Activated CD4-positive, alpha-beta T cell treated with anti-CD3 and anti-CD28 coated beads for 36 hours (primary cell): ENCODE measurements at places on chromosomes 16 and 17.

DNA sequence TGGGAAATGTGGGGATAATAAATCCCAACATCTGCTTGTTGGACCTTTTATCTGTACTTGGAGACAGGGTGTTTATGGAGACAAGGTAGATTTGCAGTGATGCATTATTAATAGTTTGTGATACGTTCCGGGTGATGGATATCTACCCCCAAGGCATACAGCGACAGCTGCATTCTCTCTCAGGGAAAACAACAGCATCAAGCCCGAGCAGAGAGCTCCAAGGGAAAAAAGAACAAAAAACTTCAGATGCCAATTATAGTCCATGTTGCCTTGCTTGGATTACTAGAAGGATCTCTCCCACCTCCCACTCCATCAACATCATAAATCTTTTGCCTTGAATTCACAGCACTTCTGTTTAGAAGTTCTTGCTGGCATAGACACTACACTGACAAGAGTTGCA lies 187.5 kb upstream of the CDH11 start:
- H3K4me3 ChIP-seq = no peak overlapping the region
- no peaks in the 10 kb centered on the region for H3K27me3 ChIP-seq
- no peaks in the 10 kb centered on the region for H3K4me1 ChIP-seq
- no peak overlapping the region for H3K27ac ChIP-seq
- no peaks in the 10 kb centered on the region for H3K36me3 ChIP-seq

- H3K27me3 ChIP-seq = no peaks in the 10 kb centered on the region
- no peak overlapping the region for H3K4me3 ChIP-seq
- DNase-seq = no peak
Measured at GRCh38 chr17:56737421-56738161, 96.1 kb downstream of the C17orf67 start.

- peaks cover 5% of the 10 kb centered on the region for H3K4me1 ChIP-seq
- H3K36me3 ChIP-seq = no peaks in the 10 kb centered on the region
- DNase-seq = no peak
- H3K4me3 ChIP-seq = no peak overlapping the region
Measured at GRCh38 chr16:89621698-89622409, 8.4 kb downstream of the DPEP1 start.

- H3K4me3 ChIP-seq = peak overlapping the region; percentile 60
- peaks cover 8% of the 10 kb centered on the region for H3K36me3 ChIP-seq
- no peak for DNase-seq
- peak overlapping the region; percentile 91 for H3K27ac ChIP-seq
- peaks cover 64% of the 10 kb centered on the region for H3K4me1 ChIP-seq
Measured at GRCh38 chr17:82864713-82865248, 25.0 kb upstream of the ZNF750 start.

DNA sequence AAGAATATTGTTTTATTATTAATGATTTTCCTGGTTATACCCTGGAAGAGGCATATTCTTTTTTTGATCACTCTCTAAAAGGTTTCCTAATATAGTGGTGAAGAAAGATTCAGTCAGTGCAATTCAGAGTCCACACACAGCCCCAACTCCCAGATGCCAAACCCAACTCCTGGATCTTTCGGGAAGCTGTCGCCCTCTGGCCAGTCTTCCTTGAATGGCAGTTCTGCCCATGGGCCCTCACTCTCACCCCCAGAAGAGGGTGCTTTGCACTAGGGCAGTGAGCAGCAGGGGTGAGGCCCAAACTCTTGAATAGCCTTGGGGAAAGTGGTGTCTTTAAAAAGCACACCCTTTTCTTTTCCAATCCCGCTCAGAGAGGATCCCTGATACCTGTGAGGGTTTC lies 11.0 kb downstream of the KRT32 start:
- no peaks in the 10 kb centered on the region for H3K27me3 ChIP-seq
- no peak overlapping the region for H3K4me3 ChIP-seq
- H3K36me3 ChIP-seq = no peaks in the 10 kb centered on the region
- no peak for DNase-seq

GRCh38 chr17:34974794-34975785 lies 5.2 kb upstream of the LIG3 start:
- H3K4me3 ChIP-seq = no peak overlapping the region
- DNase-seq = no peak
- H3K27me3 ChIP-seq = no peaks in the 10 kb centered on the region
- peak overlapping the region; percentile 11 for H3K27ac ChIP-seq
- H3K4me1 ChIP-seq = peaks cover 22% of the 10 kb centered on the region

GRCh38 chr17:28030386-28030785 lies 12.1 kb upstream of the NLK start:
- H3K36me3 ChIP-seq = no peaks in the 10 kb centered on the region
- no peak for DNase-seq
- H3K27me3 ChIP-seq = no peaks in the 10 kb centered on the region
- H3K4me1 ChIP-seq = peaks cover 5% of the 10 kb centered on the region
- no peak overlapping the region for H3K27ac ChIP-seq
- H3K4me3 ChIP-seq = no peak overlapping the region

GRCh38 chr17:71437166-71437565 lies 683.7 kb upstream of the SOX9 start:
- no peaks in the 10 kb centered on the region for H3K27me3 ChIP-seq
- no peaks in the 10 kb centered on the region for H3K36me3 ChIP-seq
- H3K4me3 ChIP-seq = no peak overlapping the region
- DNase-seq = no peak
- no peaks in the 10 kb centered on the region for H3K4me1 ChIP-seq
- no peak overlapping the region for H3K27ac ChIP-seq

DNA sequence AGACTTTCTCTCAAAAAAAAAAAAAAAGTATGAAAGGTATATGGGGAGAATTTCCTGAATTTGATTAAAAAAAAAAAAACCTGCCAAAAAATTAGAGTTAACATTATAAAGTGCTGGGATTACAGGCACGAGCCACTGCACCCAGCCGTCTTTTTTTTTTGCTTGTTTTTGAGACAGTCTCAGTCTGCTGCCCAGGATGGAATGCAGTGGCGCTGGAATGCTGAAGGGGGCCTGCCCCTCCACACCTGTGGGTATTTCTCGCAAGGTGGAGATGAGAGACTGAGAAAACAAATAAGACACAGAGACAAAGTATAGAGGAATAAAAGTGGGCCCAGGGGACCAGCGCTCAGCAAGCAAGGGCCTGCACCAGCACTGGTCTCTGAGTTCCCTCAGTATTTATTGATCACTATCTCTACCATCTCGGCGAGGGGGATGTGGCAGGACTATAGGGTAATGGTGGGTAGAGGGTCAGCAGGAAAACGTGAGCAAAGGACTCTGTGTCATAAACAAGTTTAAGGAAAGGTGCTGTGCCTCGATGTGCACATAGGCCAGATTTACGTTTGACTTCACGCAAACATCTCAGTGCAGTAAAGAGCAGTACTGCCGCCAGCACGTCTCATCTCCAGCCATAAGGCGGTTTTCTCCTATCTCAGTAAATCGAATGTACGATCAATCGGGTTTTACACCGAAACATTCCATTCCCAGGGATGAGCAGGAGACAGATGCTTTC lies 117.2 kb downstream of the GOSR1 start:
- no peak overlapping the region for H3K4me3 ChIP-seq
- peaks cover 4% of the 10 kb centered on the region for H3K36me3 ChIP-seq
- DNase-seq = no peak
- no peaks in the 10 kb centered on the region for H3K27me3 ChIP-seq
- H3K27ac ChIP-seq = no peak overlapping the region
- peaks cover 5% of the 10 kb centered on the region for H3K4me1 ChIP-seq
